Activated CD4-positive, alpha-beta T cell treated with anti-CD3 and anti-CD28 coated beads for 36 hours (primary cell): ENCODE measurements at places on chromosomes 5 and 9. TPM values are rescaled to one million over a fixed set of nuclear protein-coding genes. Genes with fewer than 3 reads are reported as not detected.

ARAP3 gene
- 3.2 TPM for total RNA-seq

RFESD gene
- 4.1 TPM for total RNA-seq

GRCh38 chr5:122073018-122073417, 5.0 kb downstream of the LOX start:
- no peak for DNase-seq

DNA sequence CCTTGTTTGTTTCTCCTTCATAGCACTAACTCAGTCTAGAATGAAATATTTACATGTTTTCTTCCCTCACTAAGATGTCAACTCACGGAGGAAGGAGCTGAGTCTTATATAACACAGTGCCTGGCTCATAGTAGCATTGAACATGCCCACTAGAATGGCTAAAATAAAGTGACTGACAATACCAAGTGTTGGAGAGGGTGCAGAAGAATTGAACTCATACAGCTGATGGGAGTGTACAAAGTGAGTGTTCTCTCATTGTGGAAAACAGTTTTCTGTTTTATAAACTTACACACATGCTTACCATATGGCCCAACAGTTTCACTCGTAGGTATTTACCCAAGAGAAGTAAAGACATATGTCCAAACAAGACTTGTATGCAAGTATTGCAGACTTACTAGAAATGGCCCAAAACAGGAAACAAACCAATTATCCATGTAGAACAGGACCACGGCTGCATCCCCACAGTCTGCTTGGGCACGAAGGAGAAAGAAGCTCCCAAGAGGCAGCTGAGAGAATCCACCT, 87.5 kb downstream of the PPARGC1B start:
- no peak for DNase-seq

- DNase-seq, result no peak
Measured at GRCh38 chr5:57878301-57878722, 395.7 kb upstream of the ACTBL2 start.

- DNase-seq, result no peak
Measured at GRCh38 chr5:143148771-143149170, 254.7 kb downstream of the NR3C1 start.

GRCh38 chr9:110936237-110936636, 102.0 kb downstream of the LPAR1 start:
- no peak for DNase-seq

DNA sequence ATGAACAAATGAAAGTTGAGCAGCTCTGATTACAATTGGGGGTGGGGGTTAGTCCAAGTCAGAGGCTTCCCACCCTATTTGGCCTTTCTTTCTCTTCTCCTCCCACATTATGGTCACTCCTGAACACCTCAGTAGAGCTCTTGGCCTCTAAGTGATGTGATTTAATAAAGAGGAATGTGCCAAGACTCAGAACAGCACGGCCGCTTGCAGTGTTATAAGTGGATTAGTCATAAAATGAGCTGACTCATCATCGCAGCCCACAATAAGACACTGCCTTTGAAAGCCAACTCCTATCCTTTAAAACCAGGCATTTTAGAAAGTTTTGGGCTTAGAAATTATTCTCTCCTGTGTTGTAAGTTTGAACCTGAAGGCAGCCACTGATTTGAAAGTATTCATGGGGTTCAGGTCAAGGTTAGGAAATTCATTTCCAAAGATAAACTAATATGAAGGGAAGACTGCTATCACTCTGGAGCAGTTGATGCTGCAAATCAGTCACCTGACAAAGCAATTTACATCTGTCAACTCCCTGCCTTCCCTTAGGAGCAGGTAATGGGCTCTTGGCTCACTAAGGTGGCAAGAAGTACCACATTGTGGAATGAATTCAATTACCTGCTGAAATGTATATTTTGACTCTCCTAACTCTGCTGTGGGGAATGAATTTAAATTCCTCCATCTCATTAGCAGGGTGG, 283.6 kb upstream of the NMUR2 start:
- DNase-seq, result no peak

GFRA3 gene
- 0.09 TPM for total RNA-seq

- DNase-seq, result no peak
Measured at GRCh38 chr9:8614926-8615440, 815.4 kb upstream of the DMAC1 start.

PAEP gene
- total RNA-seq, result not detected

- DNase-seq, result no peak
Measured at GRCh38 chr9:34982361-34982760, 7.2 kb upstream of the DNAJB5 start.

DNA sequence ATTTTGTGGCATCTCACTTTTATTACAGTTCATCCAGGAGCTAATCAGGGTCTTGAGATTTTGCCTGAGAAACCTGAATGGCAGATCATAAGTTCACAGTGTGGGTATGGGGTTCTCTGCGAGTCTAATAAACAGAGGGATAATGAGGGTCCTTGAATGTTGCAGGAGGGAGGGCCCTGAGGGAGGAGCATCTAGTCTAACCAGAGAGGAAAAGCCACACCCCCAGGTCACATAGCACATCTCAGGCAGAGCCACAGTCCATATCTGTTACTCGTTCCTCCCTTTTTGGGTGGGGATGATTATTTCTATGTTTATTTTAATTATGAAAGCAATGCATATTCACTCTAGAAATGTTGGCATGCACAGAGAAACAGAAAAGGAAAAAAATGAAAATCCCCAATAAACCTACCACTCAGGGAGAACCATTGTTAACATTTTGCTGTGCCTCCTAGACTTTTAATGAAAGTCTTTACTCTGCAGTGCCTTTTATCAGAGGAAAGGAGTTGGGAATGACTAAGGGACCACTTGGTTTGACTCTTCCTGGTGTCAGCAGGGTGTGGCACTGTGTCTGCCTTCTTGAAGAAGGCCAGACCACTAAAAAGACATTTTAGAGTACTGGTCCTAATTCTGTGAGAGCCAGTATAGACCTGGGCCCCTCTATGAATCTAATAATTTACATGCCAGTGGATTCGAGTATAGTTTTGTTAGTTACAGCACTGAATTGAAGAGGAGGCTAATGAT, 2.8 kb downstream of the GALNT12 start:
- DNase-seq, result no peak

DNA sequence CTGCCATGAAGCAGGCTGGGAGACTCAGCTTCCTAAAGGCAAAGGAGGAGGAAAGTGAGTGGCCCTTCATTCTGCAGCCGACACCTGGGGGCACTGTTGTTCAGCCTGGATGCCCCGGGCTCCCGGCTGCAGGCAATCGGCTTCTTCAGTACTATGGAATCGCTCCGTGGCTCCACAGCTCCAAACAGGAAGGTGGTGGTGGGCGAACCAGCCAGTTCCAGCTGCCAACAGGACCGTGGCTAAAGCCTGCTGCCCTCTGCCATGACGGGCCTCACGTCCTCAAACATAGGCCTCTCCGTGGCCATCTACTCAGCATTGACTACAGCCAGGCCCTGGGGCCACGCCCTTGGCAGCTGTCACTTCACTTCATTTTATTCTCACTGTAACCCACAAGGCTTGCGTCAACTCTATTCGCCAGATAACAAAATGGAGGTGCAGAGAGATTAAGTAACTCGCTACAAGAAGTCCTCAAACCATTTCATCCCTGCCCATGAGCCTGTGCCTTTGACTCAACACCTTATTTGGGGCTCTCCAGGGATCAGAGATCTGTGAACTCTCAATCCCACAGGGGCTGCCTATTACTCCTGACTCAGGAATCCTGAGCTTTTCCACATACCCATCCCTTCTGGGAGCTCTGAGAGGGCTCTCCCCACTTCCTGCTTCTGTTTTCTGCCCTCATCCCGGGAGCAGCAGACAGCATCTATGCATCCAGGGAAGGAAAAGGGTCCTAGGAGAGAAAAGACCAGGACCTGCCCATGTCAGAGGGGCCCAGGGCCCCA, 38.0 kb downstream of the PAX5 start:
- peak; percentile 79 for DNase-seq

DNA sequence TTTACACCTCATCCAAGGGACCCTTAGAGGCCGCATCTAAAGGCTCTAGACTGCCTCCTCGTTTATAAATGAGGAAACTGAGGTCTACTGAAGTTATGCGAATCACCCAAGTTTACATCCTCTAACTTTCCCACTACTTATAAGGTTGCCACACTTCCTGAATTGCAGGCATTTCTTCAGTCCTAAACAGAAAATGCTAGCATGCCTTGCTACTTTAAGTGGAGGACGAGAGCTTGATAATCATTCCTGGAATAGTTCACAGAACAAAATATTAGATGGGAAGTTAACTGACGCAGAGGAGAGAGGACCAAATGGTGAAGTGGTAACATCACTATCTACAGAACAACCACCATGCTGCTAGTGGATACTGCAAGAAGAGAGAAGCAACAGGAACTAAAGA, 85.8 kb downstream of the GNAQ start:
- no peak for DNase-seq

DNA sequence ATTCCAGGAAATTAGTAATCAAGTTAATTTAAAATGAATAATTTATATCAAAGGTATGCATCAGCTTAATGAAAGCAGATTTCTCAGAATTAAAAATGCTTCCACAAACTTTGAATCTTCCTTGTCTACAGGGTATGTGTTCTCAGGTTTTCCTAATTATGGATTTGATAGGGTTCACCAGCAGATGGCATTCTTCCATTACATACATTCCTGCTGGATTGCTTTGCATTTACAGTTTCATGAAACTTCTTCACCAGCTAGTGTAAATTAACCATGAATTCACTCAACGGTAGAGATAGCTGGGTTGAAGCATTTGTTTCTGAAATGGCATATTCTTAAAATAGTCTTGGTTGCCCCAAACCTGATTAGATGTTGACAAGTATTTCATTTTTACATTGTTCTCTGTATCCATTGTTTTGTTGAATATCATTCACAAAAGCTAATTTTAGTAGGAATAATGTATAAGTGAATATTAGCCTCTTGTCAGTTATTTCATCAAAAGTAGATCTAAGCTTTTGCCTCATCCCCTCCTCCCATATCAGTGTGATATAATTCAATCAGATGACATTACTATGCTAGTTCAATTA, 68.7 kb upstream of the WDR41 start:
- DNase-seq, result no peak

GRCh38 chr9:92714787-92715487, 45.0 kb upstream of the IPPK start:
- DNase-seq, result no peak

PCDHGB1 gene
- not detected for total RNA-seq

- DNase-seq, result peak; percentile 23
Measured at GRCh38 chr5:59799668-59800346, 93.7 kb downstream of the PDE4D start.

DNA sequence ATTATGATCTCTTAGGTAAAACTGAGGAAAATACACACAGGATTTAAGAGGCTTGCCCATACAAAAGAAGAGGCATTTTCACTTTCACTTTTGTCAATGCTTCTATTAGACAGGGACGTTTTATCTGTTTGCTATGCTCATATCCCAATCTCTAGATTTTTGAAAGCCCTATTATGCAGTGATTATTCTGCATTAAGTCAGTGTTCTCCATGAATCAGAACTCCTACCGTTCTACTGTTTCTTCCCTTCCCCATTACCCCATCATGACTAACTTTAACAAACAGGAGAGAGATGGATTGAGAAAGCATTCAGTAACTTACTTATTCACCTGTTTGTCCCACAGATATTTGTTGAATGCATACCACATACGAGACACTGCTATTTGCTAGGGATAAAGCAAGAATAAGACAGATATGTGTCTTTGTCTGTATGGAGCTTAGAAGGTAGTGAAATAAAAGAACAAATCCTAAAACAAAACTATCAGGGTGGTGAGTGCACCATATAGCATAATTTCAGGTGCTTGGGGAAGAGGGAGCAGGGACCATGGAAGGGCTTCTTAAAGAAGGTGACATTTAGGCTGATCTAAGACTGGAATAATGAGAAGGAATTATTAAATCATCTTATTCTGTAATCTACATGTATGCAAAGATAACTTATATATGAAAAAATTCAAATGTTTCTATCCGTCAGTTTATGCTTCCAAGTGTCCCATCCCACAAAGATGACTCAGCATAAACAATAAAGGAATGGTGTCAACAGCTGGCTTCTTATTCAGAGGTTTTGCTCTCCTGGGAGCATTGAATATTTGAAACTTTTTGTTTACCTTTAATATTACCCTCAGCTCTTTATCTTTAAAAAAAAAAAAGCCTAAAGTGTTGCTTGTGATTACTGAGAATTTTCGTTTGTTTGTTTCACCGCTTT, 328.1 kb downstream of the HINT1 start:
- no peak for DNase-seq

- DNase-seq, result no peak
Measured at GRCh38 chr9:95090023-95090791, 227.3 kb downstream of the FANCC start.

CCL19 gene
- 0.30 TPM for total RNA-seq

DNA sequence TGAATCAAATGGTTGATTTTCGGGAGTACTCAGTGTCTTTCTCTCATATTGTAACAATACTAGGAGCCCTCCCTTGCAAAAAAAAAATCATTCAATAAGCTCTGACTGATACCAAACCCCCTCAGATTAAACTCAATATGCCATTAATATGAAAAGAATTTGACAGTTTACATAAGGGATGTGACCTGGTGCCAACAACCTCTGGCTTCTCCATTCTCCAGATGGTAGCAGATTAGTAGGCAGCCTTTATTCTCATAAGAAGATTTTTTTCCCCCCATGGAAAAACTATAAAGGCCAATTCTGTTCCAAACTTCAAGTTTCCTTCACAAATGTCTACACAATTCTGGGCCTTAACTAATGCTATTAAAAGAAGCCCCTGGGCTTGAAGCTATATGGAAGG, 96.5 kb downstream of the EFNA5 start:
- DNase-seq, result no peak

- no peak for DNase-seq
Measured at GRCh38 chr5:145243016-145243415, 592.1 kb downstream of the PRELID2 start.

C5orf24 gene
- total RNA-seq, result 24.5 TPM

C9orf50 gene
- not detected for total RNA-seq

GRCh38 chr9:14081745-14082144, 232.2 kb downstream of the NFIB start:
- DNase-seq, result no peak

- DNase-seq, result no peak
Measured at GRCh38 chr5:158205992-158206391, 347.0 kb upstream of the CLINT1 start.

NR4A3 gene
- 27.5 TPM for total RNA-seq

DNA sequence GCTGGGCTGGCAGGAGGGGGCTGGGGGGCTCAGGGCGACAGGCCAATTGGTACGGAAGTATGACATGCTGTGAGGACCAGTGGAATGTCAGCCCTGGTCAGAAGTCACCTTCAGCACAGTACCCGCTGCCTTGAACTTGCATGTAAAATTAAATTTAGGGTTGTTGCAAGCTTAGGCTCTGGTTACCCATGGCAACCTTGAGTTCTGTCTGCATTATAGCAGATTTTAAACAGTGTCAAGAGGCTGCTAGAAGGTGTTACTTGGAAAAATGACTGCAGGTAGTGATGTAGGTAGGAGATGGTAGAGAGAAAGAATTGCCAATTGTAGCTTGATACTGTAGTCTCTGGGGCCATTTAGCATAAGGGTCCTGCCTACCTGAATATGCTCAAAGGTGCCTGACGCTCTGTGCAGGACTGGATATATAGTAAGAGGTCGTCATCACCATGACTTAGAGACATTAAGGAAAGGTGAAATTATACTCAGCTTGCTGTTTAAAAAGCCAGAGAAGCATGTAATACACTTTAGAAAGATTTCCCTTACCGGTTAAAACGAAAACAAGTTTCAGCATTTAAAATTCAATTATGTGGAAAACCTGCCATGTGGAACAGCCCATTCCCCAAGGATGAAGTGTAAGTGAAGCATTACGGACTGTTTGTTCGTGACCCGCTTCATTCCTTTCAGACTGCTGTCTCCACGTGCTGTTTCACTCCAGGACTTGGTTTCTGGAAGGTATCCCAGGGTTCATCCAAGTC, 169.0 kb downstream of the PDZD2 start:
- DNase-seq, result no peak

- DNase-seq, result no peak
Measured at GRCh38 chr5:151113651-151114050, 32.8 kb upstream of the TNIP1 start.
